ENCODE measurements at places on chromosomes 13 and 19.
A peak's percentile ranks its signal among the peaks of the same experiment; 100 is the strongest.

DNA sequence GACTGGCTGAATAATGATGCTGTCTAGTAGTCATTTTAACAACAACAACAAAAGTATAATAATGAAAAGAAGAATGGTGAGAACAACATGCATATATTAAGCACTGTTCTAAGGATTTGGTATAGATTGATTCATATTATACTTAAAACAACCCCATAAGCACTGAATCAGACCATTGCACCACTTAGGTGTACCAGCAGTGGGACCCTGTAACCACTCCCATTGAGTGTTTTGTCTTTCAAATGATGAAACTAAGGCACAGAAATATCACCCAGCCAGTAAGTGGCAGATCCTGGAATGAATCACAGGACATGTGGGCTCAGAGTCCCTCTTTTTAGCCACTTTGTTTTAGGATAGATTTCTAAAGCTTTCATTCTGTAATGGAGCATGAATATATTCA lies 14.9 kb upstream of the TNFSF11 start:
- DNase-seq = no peak

DNA sequence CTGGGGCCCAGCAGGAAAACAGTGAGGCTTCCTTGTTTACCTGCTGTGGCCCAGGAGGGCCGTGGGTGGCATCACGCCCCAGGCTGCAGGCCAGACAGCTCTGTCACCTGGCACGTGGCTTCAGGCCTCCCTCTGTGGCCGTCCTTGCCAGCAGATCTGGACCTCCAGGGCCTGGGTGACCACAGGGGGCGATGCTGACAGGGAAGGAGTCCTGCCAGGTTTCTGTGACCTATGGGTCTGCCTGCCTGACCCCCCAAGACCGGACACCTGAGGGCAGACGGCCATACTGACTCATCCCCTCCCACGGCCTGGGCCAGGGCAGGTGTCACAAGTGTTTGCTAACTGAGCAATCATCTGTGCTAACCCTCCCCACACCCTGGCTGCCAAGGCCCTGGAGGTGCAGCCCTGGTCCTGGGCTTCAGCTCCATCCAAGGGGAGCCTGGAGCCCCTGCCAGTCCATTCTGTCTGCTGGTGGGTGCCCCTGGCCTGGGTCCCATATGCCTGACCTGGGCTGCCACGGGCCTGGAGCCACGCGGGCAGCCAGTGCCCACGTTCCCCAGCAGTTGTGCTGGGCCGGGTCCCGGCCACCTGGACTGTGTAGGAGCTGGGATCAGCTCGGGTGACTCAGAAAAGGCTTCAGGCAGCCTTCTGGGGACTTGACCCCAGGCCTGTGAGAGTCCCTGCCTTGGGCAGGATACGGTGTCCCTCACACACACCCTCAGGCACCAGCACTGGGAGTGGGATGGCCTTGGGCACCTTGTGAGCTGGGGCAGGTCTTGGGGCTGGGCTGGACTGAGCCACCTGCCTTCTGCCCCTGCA lies 3.7 kb downstream of the CDC34 start:
- no peak for DNase-seq

DNA sequence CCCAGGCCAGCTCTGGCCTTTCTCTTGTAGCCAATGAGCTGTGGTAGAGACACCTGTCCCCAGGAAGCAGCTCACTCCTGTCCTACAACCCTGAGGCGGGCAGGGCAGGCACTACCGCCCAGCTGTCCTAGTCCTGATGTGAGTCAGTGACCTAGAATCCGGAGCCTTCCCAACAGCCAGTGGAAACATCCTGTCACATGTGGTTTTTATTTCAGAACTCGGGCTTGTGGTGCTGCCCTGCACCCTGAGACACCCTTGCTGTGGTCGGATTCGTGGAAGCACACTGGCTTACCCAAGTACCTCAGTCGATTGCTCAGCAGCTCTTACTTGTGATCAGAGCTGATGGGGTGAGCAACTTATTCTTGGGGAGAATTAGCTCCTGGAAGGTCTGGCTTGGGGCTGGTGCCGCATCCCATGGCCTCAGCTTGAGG lies 83.6 kb upstream of the ARHGEF7 start:
- no peak for DNase-seq

GRCh38 chr19:18972301-18972811 lies 31.3 kb upstream of the HOMER3 start:
- no peak for DNase-seq

GRCh38 chr13:80668452-80668851 lies 327.5 kb upstream of the SPRY2 start:
- DNase-seq = no peak

GRCh38 chr13:114128624-114129522 lies 3.5 kb downstream of the RASA3 start:
- DNase-seq = peak; percentile 32

DNA sequence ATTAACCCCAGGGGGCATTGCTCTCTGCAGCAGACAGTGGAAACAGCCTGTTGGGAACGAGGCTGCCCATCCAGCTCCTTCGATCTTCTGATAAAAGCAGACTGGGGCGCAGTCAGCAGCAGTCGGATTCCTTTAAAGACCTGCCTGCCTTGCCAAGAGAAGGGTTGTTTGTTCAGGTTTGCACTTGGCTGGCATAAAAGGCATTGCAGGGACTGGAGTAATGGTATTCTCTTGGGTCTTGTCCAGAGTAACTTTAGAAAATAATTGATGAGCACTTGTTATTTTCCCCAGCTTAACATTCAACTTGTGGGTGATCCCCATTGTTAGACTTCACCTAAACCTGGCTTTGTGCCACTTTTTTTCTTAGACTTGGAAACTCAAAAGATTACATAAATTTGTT lies 67.3 kb upstream of the SLC10A2 start:
- no peak for DNase-seq

- no peak for DNase-seq
These were observed 154.8 kb upstream of the IRS2 start for GRCh38 chr13:109941221-109941620.

GRCh38 chr13:34587576-34587975 lies 354.5 kb upstream of the NBEA start:
- no peak for DNase-seq

DNA sequence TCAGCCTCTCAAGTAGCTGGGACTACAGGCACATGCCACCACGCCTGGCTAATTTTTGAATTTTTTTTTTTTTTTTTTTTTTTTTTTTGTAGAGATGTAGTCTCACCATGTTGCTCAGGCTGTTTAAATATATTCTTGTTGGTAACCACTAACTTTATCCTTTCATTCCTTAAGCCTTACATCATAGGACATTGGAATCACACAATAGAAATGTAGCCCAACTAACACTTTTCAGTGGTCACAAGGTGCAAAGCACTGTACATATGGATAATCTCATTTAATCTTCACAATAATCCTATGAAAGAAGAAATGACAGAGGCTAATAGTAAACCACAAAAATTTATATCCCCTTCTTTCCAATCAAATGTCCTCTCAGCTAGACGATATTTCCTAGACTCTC lies 417.8 kb upstream of the DACH1 start:
- DNase-seq = no peak

GRCh38 chr13:113538689-113539058 lies 45.9 kb upstream of the TFDP1 start:
- no peak for DNase-seq

DNA sequence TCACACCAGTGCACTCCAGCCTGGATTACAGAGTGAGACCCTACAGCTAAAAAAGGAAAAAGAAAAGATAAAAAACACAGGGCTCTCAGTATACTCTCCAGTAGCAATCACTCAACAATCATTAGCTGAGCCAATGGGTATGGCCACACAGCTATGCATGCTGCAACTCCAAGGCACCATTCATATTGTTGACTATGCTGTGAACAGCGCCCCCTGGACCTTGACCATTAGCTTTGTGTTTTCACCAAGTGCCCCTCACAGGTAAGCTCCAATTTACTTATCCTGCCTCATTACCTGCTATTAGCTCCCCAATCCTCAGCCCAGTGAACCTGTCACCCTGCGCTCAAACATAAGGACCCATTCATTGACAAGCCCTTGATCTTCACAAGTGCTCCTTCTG lies 35.8 kb downstream of the ZIC5 start:
- DNase-seq = no peak

DNA sequence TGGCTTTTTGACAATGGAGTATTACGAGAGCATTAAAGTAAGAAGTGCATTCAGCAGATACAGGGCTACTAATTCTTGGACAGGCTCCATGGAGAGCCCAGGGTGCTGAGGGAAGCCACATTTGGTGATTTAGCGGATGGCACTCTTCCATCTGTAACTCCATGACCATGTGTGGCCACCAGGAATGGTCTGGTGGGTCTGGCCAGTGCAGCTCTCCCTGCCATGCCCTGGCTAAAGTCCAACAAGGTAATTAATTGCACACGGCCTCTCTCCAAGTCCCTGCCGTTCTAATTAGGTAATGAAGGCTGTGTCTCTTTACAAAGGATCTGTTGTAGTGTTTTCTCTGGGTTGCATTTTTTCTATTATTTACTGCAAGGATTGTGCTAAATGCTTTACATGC lies 4.3 kb upstream of the ZFR2 start:
- DNase-seq = no peak

GRCh38 chr13:112619730-112620631 lies 32.0 kb upstream of the TUBGCP3 start:
- no peak for DNase-seq

DNA sequence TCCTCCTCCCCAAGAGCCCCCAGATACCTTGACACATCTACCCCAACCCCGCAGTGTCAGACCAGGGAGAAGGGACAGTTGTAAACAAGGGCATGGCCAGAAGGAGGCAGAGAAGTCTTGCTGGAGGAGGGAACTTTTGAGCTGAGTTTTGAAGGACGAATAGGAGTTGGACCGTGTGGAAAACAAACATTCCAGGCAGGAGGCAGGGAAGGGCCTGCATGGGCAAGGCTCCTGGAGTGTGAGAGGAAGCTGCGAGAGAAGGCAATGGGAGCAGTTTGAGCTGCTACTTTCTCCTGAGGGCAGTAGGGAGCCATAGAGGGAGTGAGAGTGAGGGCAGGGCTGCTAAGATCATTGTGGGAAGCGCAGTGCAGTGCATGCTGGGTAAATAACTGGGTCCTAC lies 23.3 kb downstream of the IL12RB1 start:
- peak; percentile 57 for DNase-seq

DNA sequence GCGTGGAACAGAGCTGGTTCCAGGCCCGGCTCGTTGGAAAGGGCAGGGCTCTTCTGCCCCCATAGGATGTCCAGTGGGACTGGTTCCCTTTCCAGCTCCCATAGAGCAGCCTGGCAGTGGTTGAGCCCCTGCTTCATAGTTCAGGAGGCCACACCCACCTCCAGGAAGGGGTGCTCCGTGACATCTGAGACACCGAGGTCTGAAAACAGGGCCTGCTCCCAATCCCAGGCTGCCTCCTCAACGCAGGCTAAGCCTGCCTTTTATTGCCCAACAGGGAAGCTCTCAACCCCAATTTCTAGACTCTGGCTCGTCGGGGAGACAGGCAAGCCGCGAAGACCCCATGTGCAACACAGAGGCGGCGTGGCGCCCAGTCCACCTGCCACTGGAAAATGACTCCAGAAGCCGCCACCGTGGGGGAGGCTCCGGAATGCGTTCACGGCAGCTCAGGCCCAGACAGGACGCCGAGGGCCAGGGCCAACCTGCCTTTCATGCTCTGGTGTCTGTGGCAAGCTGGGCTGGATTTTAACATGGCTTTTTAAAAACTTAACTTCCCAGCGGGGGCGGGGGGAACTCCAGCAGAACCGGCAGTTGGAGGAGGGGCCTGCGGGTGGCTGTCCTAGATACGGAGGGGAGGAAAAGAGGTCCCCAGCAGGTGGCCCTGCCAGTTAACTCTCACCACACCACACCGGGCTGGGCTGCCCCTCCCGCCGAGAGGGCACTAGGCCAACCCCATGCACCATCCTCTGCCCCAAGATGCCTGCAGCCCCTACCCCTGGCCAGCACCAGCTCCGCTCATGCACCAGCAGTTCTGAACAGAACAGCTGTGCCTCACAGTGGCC lies 17.9 kb upstream of the TINCR start:
- peak; percentile 53 for DNase-seq

DNA sequence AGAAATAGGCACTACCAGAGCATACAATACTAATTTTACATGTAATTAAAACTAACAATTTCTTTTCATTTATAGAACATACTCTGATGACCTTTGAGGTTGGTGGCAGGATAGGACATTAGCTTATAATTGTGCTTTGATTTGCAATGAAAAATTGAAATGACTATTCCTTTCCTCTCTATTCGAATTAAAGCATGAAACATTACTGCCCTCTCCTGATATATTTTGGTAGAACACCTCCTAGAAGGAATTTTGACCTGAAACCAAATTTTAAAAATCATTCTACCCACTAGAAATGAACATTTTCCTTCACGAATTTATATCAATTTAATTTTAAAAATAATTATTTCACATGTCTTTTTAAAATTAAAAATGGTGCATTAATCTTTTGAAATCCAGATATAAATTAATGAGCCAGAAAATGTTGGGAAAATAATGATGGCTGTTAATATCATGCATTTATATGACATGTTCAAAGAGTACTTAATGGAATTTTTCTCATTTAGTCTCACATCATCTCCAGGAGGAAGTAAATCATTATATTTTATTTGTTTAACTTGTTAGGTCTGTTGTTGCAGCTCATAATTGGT lies 556.3 kb upstream of the ARGLU1 start:
- no peak for DNase-seq

DNA sequence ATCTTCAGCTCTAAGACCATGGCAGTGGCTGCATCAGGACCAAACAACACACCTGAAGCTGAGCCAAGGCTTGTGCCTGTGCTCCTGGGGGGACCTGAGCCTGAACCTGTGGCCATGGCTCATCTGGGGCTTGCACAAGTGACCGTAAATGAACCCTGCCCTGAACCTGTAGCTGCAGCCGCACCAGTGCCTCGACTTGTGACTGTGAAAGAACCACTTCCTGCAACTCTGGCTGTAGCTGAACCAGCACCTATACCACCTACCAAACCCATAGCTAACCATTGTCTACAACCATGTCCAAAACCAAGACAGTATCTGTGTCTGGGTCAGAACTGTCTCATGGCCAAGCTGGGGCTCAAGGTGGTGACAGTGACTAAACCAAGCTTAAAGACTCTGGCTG lies 28.2 kb upstream of the SDHAF1 start:
- DNase-seq = no peak

GRCh38 chr19:4343370-4344307 lies at the start of gene MPND:
TSS of gene MPND (plus strand) at chr19:4343562. CDS start at chr19:4343594, 32 bp downstream.
- peak; percentile 84 for DNase-seq

DNA sequence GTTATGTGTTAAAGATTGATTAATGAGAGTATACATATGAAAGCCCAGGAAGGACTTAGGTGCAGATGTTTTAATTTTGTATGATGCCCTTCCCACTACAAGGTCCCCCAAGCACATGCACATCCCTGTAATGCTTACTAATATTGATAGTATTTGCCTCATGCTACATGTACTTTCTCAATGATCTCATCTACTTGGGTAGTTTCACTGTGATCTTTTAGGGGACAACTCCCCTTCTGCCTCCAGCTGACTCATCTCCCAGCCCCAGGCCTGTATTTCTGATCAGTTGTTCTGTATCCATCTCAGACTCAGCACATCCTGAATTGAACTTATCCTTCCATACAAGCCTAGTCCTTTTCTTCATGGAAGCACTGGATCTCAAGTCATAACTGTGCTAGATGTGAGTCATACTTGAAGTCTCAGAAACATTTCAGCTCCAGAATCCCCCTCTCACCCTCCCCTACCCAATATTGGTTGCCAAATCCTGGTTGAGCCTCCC lies 49.4 kb upstream of the INTS6 start:
- no peak for DNase-seq

GRCh38 chr13:113904411-113904810 lies 40.5 kb upstream of the GAS6 start:
- no peak for DNase-seq

GRCh38 chr13:110592665-110593064 lies 22.7 kb upstream of the NAXD start:
- DNase-seq = no peak

GRCh38 chr19:39539165-39539517 lies 820 bp downstream of the EID2 start:
- DNase-seq = no peak

GRCh38 chr19:41734585-41734984 lies 20.7 kb upstream of the CEACAM6 start:
- DNase-seq = no peak
